ENCODE measurements at places on chromosomes 7 and 10. TPM values are rescaled to one million over a fixed set of nuclear protein-coding genes. Genes with fewer than 3 reads are reported as not detected.
A peak's percentile ranks its signal among the peaks of the same experiment; 100 is the strongest.

The DYNC1I1 gene
- not detected for total RNA-seq

GRCh38 chr10:48363617-48364355, 57.3 kb downstream of the MAPK8 start:
- no peaks in the 10 kb centered on the region for H3K27me3 ChIP-seq
- H3K27ac ChIP-seq: no peak overlapping the region
- peak; percentile 53 for DNase-seq

- no peaks in the 10 kb centered on the region for H3K36me3 ChIP-seq
- no peak overlapping the region for H3K27ac ChIP-seq
- H3K27me3 ChIP-seq: no peaks in the 10 kb centered on the region
- no peak for DNase-seq
Observed at GRCh38 chr10:9068003-9068402, 1013.5 kb downstream of the GATA3 start.

GRCh38 chr10:129690248-129691070, 223.4 kb downstream of the MGMT start:
- no peaks in the 10 kb centered on the region for H3K4me1 ChIP-seq
- H3K27ac ChIP-seq: no peak overlapping the region
- DNase-seq: no peak

The GIMAP6 gene
- total RNA-seq: 65.0 TPM

- H3K36me3 ChIP-seq: no peaks in the 10 kb centered on the region
- H3K27me3 ChIP-seq: no peaks in the 10 kb centered on the region
- H3K4me3 ChIP-seq: no peak overlapping the region
- DNase-seq: no peak
- no peak overlapping the region for H3K27ac ChIP-seq
Observed at GRCh38 chr7:83798489-83798888, 149.6 kb upstream of the SEMA3E start.

- H3K4me3 ChIP-seq: no peak overlapping the region
- H3K27me3 ChIP-seq: peaks cover 5% of the 10 kb centered on the region
- H3K36me3 ChIP-seq: no peaks in the 10 kb centered on the region
Observed at GRCh38 chr10:13730956-13731355, 144.2 kb downstream of the PRPF18 start.

- H3K4me1 ChIP-seq: peaks cover 78% of the 10 kb centered on the region
- H3K4me3 ChIP-seq: no peak overlapping the region
- no peak for DNase-seq
- no peaks in the 10 kb centered on the region for H3K36me3 ChIP-seq
- H3K27me3 ChIP-seq: no peaks in the 10 kb centered on the region
Observed at GRCh38 chr10:71737834-71738197, 18.2 kb upstream of the C10orf105 start.

The C10orf62 gene
- total RNA-seq: not detected

DNA sequence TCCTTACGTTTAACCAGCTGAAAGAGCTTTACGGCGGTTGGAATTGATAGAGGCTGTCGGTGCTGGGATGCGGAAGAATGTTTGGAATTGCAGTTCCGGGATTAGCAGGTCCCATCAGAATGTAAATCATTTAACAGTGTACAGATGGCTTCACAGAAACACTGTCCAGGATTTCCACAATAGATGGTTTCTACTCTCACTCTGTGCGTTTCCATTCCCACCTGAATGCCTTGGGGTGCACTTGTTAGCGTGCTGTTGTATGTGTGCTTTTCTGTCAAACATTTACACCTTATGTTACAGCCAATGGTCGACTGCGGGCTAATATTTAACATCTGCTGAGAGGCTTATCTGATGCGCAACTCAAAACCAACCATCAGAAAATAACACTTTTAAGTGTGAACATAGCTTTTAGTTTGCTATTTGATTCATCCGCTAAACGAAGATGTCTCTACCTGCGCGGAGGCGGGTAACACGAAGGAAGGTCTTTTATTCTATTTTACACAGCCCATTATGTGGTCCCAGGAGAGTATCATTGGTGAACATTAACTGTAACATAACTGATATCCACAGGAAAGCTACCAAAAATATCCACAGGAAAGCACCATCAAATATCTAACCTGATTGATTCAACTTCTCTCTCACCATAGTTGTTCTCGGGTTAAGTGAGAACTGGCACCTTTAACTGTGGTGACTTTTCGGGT, 179.0 kb downstream of the PRPF18 start:
- no peak for DNase-seq
- H3K4me3 ChIP-seq: no peak overlapping the region

GRCh38 chr7:100065452-100066186, 15.9 kb downstream of the ZNF3 start:
- no peak overlapping the region for H3K4me3 ChIP-seq
- no peaks in the 10 kb centered on the region for H3K27me3 ChIP-seq
- peaks cover 43% of the 10 kb centered on the region for H3K36me3 ChIP-seq

The SGPL1 gene
- total RNA-seq: 29.3 TPM

- H3K4me1 ChIP-seq: peaks cover 3% of the 10 kb centered on the region
- no peaks in the 10 kb centered on the region for H3K27me3 ChIP-seq
- no peak for DNase-seq
- no peak overlapping the region for H3K4me3 ChIP-seq
Observed at GRCh38 chr7:101562531-101563197, 66.4 kb downstream of the MYL10 start.

DNA sequence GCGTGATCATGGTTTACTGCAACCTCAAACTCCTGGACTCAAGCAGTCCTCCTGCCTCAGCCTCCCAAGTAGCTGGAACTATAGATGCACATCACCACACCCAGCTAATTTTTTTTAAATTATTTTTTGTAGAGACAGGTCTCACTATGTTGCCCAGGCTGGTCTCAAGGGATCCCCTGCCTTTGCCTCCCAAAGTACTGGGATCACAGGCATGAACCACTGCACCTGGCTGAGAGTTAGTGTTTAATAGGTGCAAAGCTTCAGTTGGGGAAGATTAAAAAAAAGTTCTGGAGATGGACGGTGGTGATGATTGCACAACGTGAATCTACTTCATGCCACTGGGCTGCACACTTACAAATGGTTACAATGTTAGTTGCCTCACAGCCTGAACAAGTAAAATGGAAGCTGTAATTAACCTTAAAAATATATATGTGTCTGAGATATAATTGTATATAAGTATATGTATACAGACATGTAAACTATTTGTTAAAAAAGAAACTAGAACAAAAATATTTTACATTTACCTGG, 106.4 kb upstream of the ZNF438 start:
- no peaks in the 10 kb centered on the region for H3K36me3 ChIP-seq
- H3K4me1 ChIP-seq: peaks cover 37% of the 10 kb centered on the region
- H3K27me3 ChIP-seq: no peaks in the 10 kb centered on the region
- no peak overlapping the region for H3K27ac ChIP-seq

- no peak for DNase-seq
- no peak overlapping the region for H3K4me3 ChIP-seq
- H3K4me1 ChIP-seq: no peaks in the 10 kb centered on the region
- H3K36me3 ChIP-seq: peaks cover 15% of the 10 kb centered on the region
Observed at GRCh38 chr10:125850766-125851731, 27.7 kb downstream of the BCCIP start.

GRCh38 chr10:124539935-124540641, 78.5 kb downstream of the LHPP start:
- H3K36me3 ChIP-seq: no peaks in the 10 kb centered on the region
- peak; percentile 75 for DNase-seq
- peaks cover 7% of the 10 kb centered on the region for H3K4me1 ChIP-seq
- H3K27me3 ChIP-seq: no peaks in the 10 kb centered on the region
- H3K4me3 ChIP-seq: no peak overlapping the region

- no peaks in the 10 kb centered on the region for H3K27me3 ChIP-seq
- peak; percentile 26 for DNase-seq
- H3K27ac ChIP-seq: no peak overlapping the region
- H3K36me3 ChIP-seq: no peaks in the 10 kb centered on the region
- H3K4me3 ChIP-seq: no peak overlapping the region
Observed at GRCh38 chr10:130016993-130017630, 53.0 kb upstream of the EBF3 start.

DNA sequence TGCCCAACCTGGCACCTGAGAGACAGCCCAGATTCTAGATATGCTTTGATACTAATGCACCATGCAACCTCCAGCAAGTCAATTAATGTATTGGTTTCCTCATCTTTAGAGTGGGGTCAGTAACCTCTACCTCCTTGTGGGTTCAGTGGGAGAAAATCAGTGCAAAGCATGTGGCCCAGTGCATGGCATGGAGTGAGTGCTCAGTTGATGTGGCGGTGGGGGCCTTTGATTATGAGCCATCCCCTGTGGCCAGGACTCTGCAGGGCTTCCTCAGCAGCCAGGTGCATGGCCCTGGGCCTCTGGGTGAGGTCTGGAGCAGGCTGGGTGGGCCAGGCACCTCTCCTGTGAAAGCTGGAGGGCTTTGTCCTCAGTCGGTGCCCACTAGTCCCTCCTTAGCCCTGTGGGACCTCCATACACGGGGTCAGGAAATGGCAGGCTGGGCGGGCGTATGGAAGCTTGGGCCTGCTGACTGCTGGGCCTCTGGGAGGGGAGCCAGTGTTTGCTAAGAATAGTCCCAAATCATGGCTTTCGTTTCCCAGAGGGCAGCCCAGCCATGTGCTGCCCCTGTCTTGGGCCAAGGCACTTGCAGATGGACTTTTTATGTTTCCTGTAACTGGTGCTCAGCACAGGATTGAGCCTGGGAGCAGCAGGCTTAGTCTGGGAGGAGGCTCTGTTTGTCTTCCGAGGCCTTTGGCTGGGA, 3.4 kb downstream of the PALD1 start:
- H3K27ac ChIP-seq: no peak overlapping the region
- DNase-seq: no peak
- no peaks in the 10 kb centered on the region for H3K36me3 ChIP-seq

The PLA2G12B gene
- total RNA-seq: not detected

DNA sequence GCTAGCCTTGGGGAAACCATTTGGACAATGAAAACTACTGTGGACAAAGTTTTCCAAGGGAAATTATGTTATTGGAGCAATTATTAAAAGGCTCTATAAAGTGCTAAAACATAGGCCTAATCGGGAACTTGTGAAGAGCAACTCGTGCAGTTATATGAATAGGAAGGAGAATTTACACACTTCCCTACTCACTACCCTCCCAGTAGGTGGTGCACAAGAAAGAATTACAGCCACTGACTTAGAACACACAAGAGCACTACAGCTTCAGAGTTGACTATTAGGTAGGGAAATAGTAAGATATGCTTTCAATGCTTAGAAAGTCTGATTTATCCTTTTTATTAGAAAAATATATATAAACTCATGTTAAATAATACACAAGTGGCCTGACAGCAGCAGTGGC, 47.2 kb downstream of the GSAP start:
- H3K27me3 ChIP-seq: no peaks in the 10 kb centered on the region
- no peak overlapping the region for H3K4me3 ChIP-seq
- DNase-seq: no peak
- no peaks in the 10 kb centered on the region for H3K36me3 ChIP-seq
- no peak overlapping the region for H3K27ac ChIP-seq

The REEP3 gene
- 27.2 TPM for total RNA-seq

The NODAL gene
- not detected for total RNA-seq

GRCh38 chr10:69222157-69223027, 2.3 kb downstream of the HKDC1 start:
- peak; percentile 96 for DNase-seq
- H3K27ac ChIP-seq: peak overlapping the region; percentile 95
- peaks cover 57% of the 10 kb centered on the region for H3K4me1 ChIP-seq
- no peaks in the 10 kb centered on the region for H3K27me3 ChIP-seq
- peak overlapping the region; percentile 51 for H3K4me3 ChIP-seq

GRCh38 chr7:157020514-157021070, 10.1 kb upstream of the MNX1 start:
- H3K36me3 ChIP-seq: peaks cover 2% of the 10 kb centered on the region
- no peak overlapping the region for H3K4me3 ChIP-seq
- H3K27ac ChIP-seq: peak overlapping the region; percentile 43

GRCh38 chr7:5586279-5586962, 162.8 kb upstream of the TNRC18 start:
- peaks cover 11% of the 10 kb centered on the region for H3K4me1 ChIP-seq
- H3K36me3 ChIP-seq: no peaks in the 10 kb centered on the region
- no peak overlapping the region for H3K4me3 ChIP-seq
- peaks cover 48% of the 10 kb centered on the region for H3K27me3 ChIP-seq

DNA sequence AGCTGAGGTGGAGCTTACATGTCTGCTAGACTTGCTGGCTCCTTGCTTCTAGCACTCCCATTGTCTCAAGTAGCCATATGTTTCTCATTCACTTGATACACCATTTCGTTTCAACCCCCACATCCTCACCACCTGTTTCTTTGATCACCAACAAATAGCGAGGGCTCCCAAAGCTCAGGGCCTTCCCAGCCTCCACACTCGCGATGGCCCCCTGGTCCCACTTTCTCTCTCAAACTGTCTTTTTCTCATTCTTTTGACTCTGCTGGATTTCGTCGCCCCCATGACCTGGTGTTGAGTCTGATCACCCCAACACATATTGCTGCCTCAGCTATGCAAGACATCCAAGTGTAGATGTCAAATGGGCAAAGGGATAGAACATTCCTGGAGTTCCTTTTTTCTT, 26.0 kb upstream of the SMNDC1 start:
- DNase-seq: no peak
- no peak overlapping the region for H3K27ac ChIP-seq
- H3K36me3 ChIP-seq: peaks cover 44% of the 10 kb centered on the region
- no peaks in the 10 kb centered on the region for H3K27me3 ChIP-seq
- peaks cover 41% of the 10 kb centered on the region for H3K4me1 ChIP-seq

- no peaks in the 10 kb centered on the region for H3K27me3 ChIP-seq
- DNase-seq: peak; percentile 60
- H3K4me3 ChIP-seq: no peak overlapping the region
- H3K4me1 ChIP-seq: no peaks in the 10 kb centered on the region
- no peaks in the 10 kb centered on the region for H3K36me3 ChIP-seq
Observed at GRCh38 chr10:79202188-79203013, 133.6 kb downstream of the ZMIZ1 start.

GRCh38 chr10:61754587-61755550, 92.1 kb downstream of the CABCOCO1 start:
- no peak overlapping the region for H3K4me3 ChIP-seq
- H3K36me3 ChIP-seq: peaks cover 2% of the 10 kb centered on the region
- H3K4me1 ChIP-seq: peaks cover 26% of the 10 kb centered on the region
- H3K27me3 ChIP-seq: no peaks in the 10 kb centered on the region

- no peak for DNase-seq
- no peak overlapping the region for H3K27ac ChIP-seq
- peaks cover 9% of the 10 kb centered on the region for H3K27me3 ChIP-seq
- H3K4me1 ChIP-seq: no peaks in the 10 kb centered on the region
- H3K4me3 ChIP-seq: no peak overlapping the region
Observed at GRCh38 chr7:7323352-7323751, 141.0 kb downstream of the C1GALT1 start.

DNA sequence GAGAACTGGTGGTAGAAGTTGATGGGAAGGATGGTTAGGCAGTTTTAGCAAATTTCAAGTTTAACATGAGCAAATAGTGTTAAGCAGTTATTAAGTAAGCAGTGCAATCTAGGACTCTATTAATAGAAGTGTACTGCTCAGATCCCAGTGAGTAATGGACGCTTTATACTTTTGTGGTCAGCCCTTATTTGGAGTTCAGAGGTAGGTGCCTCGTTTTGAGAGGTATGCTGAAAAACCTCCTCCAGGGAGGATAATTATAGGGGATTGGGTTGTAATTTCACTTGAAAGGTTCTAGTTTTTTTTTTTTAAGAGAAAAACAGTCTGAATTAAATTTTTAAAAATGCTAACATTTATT, 33.5 kb upstream of the CCDC7 start:
- H3K27ac ChIP-seq: no peak overlapping the region
- no peak for DNase-seq
- H3K4me3 ChIP-seq: no peak overlapping the region
